NCI-H187 treated with DMSO at 0.1 percent for 48 hours (cell line): ENCODE measurements at places on chromosomes 16 and 17.

GRCh38 chr17:32927724-32928585 is at the start of gene TMEM98:
Gene TMEM98, plus strand, starts transcription at chr17:32928153. Its CDS starts 3,376 bp downstream, at chr17:32931529.
- DNase-seq, result no peak

- no peak for DNase-seq
Observed at GRCh38 chr16:70396246-70396904, 42.5 kb downstream of the ST3GAL2 start.

- no peak for DNase-seq
Observed at GRCh38 chr16:88454523-88454947, 1.5 kb downstream of the ZFPM1 start.

GRCh38 chr16:48676836-48677235 is 66.9 kb upstream of the N4BP1 start:
- no peak for DNase-seq

DNA sequence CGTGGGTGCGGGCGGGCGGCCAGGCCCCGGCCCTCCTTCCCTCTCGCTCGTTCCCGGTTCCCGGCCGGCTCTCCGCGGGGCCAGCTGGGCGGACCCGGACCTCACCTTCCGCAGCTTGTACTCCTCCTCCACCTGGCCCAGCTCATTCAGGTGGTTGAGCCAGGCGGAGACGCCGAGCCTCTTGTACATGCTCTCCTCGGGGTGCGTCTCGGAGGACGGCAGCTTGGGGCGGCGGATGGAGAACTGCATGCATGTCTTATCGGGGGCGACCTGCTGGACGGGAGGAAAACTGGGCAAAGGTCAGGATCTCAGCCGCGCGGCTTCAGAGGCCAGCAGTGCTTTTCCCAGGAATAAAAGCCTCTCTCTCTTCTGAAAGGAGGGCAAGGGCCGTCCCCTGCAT is 85.4 kb downstream of the TBC1D16 start:
- no peak for DNase-seq

- DNase-seq, result no peak
Observed at GRCh38 chr16:66478733-66479511, 51.8 kb downstream of the BEAN1 start.

GRCh38 chr16:87562201-87562600 is 40.1 kb upstream of the JPH3 start:
- DNase-seq, result no peak
